Choroid plexus epithelial cell (primary cell): ENCODE measurements at places on chromosomes 11 and 22.

- DNase-seq, result peak; percentile 50
These were observed 5.4 kb downstream of the PCF11 start for GRCh38 chr11:83162377-83162776.

DNA sequence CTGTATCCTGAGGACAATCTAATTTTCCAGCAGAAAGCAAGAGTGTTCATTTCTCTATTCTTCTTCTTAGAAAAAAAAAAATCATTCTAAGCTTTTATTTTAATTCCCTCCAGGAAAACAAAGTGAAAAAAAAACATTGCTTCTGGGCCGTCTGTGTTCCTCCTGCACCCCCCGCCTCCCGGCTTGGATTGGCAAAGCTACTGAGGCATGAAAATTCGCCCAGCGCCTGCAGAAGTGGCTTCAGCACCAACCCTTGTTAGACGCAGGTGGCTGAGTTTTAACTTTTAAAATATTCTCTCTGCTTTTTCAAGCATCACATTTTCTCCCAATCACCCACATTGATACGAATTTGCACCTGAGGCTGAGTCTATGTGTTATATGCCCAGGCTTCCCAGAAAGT lies 401.6 kb downstream of the BRD1 start:
- DNase-seq, result no peak

DNA sequence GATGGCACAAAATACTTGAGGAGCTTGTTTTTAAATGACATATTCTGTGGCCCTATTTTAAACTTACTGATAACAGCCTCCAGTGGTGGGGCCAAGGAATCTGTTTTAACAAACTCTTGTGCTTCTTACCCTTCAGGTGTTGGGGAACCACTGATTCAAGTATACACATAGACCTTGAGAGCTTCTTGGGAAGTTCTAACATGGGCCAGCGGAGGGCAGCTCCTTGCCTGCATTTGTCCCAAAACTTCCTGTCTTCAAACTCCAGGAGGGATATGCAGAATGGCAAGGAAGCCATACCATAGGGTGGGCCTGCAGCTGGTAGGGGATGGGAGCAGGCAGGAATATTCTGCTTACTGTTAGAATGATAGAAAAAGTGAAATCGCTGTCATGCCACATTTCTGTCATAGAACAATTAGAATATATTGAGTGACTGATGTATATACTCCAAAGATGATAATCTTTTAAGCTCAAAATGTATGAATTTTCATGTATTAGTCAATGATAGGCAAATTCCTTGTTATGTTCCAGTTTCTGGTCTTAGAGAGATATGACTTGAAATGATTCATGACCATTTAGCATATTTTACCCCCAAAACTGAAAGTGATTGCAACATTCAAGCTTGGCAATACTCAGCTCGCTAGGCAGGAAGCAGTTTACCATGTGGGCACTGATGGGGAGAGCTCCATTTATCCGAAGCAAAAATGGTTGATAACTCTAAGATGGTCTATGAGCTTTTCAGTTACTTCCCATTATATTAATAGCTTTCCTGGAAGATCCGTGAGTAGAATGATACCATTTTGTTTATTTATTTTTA lies 9.2 kb downstream of the EXT2 start:
- peak; percentile 28 for DNase-seq

- DNase-seq, result peak; percentile 96
These were observed 1.5 kb downstream of the CASTOR1 start for GRCh38 chr22:30287648-30288418.

DNA sequence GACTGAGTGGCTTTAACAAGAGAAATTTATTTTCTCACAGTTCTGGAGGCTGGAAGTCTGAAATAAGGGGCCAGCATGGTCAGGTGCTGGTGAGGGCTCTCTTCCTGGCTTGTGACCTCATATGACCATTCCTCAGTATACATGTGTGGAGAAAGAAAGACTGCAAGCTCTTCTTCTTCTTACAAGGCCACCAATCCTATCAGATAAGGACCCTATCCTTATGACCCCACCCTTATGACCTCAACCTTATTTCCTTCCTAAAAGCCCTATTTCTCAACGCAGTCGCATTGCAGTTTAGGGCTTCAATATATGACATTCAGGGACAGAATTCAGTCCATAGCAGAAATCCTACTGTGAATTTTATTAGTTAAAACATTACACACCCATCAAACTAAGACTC lies 124.4 kb upstream of the RAG2 start:
- DNase-seq, result no peak

- DNase-seq, result no peak
These were observed 644 bp upstream of the NAALAD2 start for GRCh38 chr11:90133560-90134477.

- DNase-seq, result no peak
These were observed 370.9 kb downstream of the TBC1D22A start for GRCh38 chr22:47133061-47133969.

GRCh38 chr22:44807232-44807631 lies 54.9 kb downstream of the ARHGAP8 start:
- no peak for DNase-seq

- no peak for DNase-seq
These were observed 18.9 kb upstream of the PPP2R1B start for GRCh38 chr11:111785076-111785475.

- no peak for DNase-seq
These were observed at the start of gene RANBP1 for GRCh38 chr22:20115691-20116375. RANBP1 (plus strand) TSS chr22:20116104; CDS start chr22:20116185, 81 bp downstream.

DNA sequence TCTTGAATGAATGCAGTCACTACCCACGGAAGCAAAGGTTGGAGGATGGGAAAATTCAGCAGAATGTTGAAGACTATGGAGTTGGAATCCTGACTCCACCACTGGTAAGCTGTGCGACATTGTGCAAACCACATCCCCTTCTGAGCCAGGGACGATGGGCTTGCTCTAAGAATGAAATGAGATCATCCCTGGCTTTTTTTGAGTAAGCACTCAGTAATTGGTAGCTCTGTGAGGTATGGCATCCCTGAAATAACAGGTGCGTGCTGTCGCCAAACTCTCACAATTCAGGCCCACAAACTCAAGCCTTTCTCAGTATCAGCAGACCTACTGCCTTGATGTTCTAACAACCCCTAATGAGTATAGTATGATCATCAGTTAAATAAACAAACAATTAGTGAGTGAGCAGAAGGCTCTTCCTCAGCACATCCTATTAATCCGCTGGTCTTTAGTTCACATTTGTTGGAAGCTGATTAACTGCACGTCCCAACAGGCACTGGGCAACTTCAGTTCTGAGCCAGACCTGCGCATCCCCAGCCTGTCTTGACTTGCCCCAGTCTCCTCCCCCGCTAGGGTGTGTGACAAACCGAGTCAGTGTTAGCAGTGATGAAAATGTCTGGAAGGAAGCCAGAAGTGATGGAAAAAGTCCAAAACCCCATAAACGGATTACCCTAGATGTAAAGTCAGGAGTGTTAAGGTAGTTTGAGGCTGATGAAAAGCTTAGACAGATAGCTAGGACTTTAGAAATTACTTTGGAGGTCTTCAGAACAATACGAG lies 235.5 kb downstream of the GRIK4 start:
- DNase-seq, result no peak
